ENCODE measurements at places on chromosomes 2 and 18.

GRCh38 chr2:241112592-241112991 lies 10.5 kb upstream of the MTERF4 start:
- no peak for DNase-seq

DNA sequence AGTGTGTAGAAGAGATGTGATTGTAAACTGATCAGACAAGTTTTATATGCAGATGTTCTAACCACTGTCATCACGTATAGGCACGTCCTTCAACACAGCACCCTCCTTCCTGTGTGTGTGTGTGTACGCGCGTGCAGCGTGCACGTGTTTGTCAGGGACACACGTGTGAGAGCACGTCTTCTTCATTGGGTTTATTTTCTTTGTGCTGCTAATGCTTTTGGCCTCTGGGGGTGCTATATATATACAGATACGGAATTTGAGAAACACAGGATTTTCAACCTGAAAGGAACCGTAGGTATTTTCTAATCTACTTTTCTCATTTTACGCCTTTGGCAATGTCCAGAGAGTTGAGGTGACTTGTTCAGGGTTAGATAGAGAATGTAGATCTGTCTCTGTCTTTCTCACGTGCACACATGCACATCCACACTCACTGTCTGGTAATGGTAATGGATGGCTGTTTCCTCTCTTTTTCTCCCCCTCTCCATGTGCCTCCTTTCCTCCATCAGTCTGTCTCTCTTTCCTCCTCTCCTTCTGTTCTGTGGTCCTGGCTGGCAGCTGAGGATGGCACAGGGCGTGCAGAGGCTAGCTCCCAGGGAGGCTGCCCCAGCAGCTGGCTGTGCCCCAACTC lies 13.4 kb upstream of the CELF4 start:
- DNase-seq = no peak

- no peak for DNase-seq
Measured at GRCh38 chr2:144522176-144522896, 2.4 kb upstream of the ZEB2 start.

GRCh38 chr2:134169788-134170187 lies 84.1 kb upstream of the MGAT5 start:
- no peak for DNase-seq

GRCh38 chr2:18814387-18814786 lies 225.0 kb upstream of the NT5C1B start:
- DNase-seq = peak; percentile 30

DNA sequence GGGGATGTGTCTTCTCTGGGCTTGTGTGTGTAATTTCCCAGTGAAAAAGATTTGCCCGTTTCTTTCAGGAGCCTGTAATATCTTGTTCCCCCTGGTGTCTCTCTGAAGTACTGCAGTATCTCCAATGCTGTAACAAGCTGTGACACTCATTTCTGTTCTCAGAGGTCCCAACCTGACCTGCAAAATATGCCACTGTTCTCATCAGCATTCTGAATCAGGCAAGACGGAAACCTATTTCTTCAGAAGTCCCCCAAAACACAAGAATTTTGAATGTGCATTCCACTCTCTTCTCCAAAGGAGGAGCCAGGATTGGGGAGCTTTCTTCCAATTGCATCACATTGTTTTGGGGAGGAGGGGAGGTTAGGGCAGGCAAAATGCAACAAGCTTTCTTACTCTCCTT lies 77.0 kb upstream of the CNGA3 start:
- DNase-seq = peak; percentile 40

DNA sequence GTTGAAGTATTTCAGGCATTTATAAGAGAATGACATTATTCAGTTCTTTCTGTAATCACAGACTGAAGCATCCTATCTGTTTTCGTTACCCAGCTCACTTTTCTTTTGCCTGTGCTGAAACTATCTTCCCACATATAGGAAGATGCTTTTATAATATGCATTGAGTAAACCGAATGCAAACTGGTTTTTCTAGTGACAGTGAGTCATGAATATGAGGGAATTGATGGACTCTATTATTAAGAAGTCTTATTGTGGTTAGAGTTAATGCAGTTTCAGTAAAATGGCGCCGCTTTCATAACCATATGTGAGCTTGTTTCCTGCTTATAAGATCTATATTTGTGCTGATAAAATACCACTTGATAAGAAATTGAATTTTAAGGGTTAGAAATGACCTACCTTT lies 59.2 kb downstream of the ACVR2A start:
- no peak for DNase-seq

- DNase-seq = no peak
Measured at GRCh38 chr18:5646739-5647138, 102.9 kb upstream of the EPB41L3 start.
